Pancreas (tissue), 10 donors: ENCODE measurements at places on chromosomes 1 and 21.

DNA sequence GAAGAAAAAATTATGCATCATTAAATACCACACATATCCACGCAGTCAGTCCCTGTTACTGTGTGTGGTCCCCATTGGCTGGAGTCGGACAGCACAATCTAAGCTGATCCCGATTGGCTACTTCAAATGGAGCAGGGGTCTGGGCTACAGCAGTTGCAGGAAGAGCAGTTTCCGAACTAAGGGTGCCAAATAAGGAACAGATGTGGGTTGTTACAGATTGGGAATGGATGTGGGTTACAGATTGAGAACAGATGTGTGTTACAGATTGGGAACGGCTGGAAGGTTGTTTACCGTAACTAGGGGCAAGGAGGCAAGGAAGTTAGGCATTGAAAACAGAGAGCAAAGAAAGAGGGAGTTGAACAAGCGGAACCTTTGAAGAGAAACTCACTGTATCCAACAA is 19.9 kb downstream of the OR2L13 start:
- DNase-seq, result no peak

DNA sequence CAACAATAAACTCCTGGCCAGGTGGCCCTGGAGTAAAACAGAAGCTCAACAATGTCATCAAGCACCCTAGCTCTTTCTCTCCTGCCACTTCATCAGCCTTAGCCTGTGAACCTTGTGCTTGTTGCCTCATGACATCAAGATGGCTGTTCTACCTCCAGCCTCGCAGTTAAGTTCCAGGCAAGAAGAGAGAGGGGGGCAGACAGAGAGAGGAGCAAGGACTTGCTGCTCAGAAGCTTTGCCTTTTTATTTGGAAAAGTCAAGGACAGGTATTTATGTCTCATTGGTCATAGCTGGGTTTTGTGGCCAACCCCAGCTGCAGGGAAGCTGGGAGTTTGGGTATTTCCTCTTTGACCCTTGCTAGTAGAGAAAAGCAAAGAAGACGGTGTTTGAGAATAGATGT is 60.3 kb upstream of the GADD45A start:
- DNase-seq, result no peak

DNA sequence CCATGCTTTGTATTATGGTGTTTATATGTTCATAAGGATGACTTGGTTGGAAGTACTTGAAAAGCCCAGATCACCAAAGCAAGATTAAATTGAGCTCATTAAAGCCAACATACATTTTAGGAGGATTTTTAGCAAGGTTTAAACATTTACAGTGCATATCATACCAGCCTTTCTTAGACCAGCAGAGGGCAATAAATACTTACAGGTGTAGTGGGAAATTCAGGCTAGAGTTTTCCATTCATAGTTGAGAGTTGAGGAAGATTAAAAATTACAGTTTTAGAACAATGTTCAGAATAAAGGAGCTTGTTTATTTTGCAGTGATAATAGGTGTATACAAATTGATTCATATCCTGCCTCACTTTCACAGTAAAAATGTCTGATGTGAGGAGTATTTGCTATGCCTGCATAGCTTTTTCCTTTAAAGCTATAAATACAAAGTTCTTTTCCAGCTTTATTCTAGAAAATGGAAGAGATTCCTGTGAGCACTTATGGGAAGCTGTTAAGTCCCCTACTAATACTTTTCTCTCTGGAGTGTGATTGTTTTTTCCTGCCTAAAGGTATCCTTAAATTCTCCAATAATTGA is 35.3 kb downstream of the DTL start:
- no peak for DNase-seq

DNA sequence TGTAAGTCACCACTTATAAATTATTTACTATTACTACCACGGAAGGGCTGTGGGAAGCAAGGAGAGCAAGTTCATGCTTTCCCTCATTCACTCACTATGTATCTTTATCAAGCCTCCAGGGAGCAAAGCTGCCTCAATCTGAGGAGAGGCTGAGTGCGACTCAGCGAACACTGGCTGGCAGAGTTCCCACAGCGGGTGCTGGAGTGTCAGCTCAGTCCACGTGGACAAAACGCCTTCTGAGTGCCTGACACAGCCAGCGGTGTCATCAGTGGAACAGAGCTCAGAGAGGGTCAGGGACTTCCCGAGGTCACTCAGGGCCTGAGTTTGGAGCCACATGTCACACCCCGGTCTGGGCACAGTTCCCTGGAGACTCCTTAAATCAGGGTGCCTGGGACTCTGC is 16.9 kb downstream of the MATN1 start:
- peak; percentile 80 for DNase-seq
